ENCODE measurements at places on chromosomes 1 and 21.

DNA sequence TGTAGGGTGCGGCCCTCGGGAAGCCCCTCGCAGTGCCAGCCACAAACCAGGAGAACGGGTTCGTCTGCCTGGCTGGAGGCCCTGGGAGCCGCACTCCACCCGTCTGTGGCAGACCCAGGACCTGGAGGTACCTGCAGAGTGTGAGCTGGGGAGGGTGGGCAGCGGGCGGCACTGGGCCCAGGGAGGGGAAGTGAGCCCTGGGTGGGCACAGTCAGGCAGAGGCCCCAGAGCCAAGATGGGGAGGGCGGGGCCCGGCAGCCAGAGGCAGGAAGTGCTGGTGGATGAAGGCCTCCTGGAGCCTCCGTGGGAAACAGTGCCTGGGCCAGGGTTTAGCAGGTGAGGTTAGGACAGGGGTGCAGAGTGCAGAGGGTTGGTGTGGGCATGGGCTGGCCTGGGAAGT lies 4.0 kb upstream of the PEX10 start:
- H3K36me3 ChIP-seq: peaks cover 7% of the 10 kb centered on the region
- H3K4me3 ChIP-seq: no peak overlapping the region
- H3K27me3 ChIP-seq: peaks cover 8% of the 10 kb centered on the region

DNA sequence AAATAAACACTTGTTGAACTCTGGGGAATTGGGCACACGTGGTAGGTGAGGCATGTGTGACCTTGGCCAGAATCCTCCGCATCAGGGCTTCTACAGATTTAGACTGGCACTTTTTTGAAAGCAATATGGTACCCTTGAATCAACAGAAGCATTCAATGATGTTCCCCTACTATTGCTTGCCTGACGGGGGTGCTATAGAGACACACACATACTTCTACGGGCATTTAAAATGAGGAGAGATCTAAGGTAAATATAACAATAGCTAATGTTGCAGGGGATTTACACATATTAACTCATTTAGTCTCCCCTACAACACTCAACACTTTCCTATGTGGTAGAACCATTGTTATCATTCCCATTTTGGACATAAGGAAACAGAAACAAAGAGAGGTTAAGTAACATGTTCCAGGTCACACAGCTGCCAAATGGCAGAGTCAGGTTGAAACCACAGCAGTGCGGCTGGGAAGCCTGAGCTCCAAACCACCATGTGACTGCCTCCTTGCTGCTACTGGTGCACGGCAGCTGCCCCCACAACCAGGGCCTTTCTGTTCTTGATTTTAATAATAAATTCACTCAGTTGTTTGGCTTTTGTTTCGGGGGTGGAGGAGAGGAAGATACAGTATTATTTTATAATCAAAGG lies 147.4 kb downstream of the ZNF281 start:
- H3K27me3 ChIP-seq: no peaks in the 10 kb centered on the region
- no peak overlapping the region for H3K4me3 ChIP-seq
- no peak overlapping the region for H3K27ac ChIP-seq
- H3K4me1 ChIP-seq: no peaks in the 10 kb centered on the region

DNA sequence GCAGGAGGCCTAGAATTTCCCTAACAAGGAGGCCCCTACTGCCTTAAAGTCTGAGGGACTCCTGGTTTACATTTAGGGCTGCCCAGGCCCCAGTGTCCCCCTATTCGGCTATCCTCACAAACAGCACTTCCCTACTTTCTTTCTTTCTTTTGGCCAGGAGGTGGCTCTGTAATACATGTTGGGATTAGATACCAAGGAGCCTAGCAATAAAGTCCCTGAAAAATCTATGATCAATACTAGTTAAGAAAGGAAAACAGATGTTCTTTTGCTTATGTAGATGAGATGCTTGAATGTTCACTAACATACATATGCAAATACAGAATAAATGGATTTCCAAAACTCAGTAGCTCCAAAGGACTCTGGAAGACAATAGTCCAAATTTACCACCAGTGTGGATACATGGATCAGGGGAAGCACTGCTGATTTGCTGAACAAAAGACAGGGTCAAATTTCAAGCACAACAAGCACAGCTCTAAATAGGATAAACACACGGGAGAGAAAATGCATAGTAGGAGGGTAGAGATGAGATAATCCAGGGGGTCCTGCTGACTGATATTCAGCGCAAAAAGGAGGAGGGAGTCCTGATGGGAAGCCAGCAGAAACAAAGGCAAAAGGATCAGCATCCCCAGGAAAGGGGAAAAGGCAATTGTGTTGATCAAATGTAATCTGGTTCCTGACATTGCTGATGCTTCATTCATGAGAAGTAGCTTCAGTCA lies 240.0 kb downstream of the NUF2 start:
- no peaks in the 10 kb centered on the region for H3K4me1 ChIP-seq
- DNase-seq: peak; percentile 17

DNA sequence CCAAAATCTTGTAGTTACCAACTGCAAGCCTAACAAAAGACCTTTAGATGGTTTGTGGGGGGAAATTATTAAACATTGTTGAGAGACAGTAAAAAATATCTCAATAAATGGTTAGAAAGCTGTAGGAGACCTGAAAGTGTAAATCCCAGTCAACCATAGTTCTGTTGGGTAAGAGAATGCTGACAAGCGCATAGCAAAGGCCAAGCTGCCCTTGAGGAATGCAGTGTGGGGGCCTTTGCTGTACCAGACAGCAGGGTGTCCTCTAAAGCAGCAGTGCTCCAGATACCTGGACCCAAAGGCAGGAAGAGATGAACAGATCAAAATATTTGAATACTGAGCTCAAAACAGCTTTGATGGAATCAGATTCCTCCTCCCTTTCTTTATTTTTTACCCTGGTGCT lies 54.6 kb downstream of the OBSCN start:
- no peak for DNase-seq
- no peak overlapping the region for H3K4me3 ChIP-seq
- H3K4me1 ChIP-seq: no peaks in the 10 kb centered on the region
- peaks cover 10% of the 10 kb centered on the region for H3K36me3 ChIP-seq
